Dermis blood vessel endothelial cell (primary cell): ENCODE measurements at places on chromosomes 7 and 10.
A peak's percentile ranks its signal among the peaks of the same experiment; 100 is the strongest.

DNA sequence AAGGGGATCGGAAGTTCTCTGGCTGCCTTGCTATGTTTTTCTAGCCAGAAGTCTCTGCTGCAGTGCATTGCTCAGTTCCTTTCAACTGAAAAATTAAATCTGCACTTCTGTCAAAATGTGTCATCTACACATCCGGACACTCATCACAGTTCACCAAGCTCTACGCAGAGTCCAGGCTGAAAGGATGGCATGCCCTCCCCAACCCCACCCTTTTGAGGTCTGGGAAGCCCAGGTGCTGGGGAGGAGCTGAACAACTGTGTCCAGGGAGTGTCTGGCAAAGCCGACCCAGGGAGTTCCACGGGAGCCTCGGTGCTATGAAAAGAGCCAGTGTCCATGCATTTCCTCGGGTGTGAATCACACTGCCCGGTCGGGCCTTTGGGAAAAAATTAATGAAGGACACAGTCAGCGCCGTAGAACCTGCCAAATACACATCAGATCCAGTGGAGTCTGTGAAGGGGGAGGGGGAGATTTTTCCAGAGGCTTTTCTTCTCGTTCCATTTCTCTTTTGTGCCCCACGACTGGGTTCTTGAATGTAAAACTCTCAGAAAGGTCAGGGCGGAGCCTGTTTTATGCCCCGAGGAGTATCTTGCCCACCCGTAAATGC, 757 bp upstream of the PALS2 start:
- DNase-seq: peak; percentile 55

DNA sequence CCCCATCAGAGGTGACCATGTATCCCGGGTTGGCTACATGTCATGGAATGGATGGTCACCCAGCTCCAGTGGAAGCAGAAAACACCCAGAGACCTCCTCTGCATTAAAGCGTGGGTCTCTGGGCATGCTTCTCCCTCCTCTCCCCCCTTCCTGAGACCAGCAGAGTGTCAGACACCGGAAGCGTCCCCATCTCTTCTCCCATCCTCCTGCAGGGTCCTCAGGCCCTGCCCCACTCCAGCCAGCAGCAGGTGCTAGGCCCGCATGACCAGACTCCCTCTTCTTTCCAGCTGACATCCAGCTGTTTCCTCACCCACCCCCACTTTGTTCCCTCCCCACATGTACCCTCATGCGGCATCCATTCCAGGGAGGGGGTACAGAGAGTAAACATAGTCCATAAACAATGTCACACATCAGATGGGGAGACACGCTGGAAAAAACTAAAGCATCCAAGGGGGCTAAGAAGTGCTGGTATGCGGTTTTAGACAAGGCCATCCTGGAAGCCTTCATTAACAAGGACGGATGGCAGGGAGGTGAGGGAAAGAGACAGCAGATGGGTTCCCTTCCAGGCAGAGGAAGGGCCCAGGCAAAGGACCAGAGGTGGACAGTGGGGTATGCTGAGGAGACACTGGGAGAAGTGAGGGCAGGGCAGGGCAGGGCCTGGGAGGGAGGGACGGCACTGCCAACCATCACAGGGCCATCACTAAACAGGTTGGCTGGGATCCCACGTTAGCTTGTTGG, 12.5 kb upstream of the SLC18A3 start:
- no peak for DNase-seq

GRCh38 chr10:96053985-96054384, 10.6 kb downstream of the CCNJ start:
- peak; percentile 84 for DNase-seq

DNA sequence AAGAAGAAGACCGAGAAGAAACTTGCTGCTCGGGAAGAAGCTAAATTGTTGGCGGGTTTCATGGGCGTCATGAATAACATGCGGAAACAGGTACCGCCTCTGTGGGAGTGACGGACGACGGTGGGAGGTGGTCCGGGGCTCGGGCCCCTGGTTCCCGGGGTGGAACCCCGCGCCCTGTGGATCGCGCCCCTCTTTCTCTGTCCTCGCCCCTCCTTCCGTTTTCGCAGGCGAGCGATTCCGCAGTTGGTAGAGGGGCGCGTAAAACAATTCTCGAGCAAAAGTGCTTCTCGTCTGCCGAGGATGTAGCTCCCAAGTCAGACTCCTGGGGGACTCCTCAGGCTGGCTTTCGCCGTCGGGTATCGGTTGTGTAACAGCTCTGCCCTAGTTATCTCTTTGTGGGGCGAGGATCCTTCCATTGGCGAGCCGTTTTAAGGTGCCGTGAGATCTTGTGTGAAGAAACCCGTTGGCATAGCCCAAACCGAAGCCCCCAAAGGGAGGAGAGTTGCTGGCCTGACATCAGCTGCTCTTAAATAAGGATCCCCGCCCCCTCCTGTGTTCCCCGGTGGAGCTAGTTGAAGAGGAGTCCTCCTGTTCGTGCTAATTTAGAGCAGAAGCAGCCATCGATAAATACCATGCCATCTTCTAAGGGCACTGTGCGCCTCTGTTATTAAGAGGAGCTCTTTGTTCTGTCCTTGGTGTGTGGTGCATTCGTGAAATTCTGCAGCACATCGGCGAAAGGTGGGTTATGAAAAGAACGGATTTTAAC, 655 bp downstream of the KLHL7 start:
- DNase-seq: peak; percentile 58

DNA sequence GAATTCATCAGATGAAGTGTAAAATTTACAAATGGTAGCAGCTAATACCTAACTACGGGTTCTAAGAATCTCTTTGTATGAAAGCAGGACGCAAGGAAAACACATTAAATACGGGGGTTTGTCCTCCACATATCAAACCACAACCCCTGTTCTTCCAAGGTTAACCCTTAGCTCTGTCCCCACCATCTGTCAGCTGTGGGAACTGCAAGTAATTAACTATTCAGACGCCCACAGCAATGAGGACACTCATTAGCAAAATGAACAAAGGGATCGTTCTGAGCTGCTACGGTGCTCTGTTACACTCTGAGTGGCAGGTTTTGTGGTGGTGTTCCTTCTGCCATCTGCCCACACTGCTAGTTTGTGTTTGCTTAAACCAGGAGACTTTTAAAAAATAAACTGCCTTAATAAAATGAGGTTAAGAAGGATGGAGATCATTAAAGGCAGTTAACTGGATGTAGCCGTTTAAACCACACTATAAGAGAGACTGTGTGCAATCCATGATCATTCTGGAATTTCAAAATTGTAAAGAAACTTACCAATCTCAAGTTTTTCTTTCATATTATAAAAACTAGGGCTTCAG, 51.4 kb downstream of the C10orf67 start:
- peak; percentile 63 for DNase-seq

DNA sequence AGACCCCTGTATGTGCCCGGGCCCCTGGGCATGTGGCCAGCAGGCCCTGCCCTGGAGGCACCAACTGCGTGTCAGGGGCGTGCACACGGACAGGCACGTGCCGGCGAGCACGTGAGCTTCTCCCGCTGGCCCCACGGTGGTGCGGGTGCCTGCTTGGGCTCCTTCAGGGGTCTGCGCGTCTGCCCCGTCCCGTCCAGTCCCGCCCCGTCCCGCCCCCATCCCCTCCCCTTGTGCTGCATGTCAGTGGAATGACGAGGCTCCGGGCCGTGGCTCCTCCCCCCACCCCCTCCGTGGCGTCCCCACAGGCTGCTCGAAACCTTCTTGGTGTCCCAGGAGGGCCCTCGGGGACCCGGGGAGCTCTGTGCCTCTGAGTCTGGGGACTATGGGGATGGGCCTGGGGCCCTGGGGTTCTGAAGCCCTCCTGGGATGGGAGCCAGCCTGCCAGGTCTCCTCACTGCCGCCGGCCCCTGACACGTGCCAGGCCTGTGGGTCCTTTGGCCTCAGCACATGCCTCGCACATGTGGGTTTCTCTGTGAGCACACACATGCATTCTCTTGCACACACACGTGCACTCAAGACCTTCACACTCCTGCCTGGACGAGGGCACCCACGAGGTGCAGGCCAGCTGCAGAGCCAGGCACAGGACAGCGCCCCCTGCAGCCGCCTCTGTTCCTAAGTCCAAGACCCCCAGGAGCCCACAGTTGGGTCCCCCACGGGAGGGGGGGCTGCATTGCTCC, 27.5 kb upstream of the AMZ1 start:
- DNase-seq: peak; percentile 43

DNA sequence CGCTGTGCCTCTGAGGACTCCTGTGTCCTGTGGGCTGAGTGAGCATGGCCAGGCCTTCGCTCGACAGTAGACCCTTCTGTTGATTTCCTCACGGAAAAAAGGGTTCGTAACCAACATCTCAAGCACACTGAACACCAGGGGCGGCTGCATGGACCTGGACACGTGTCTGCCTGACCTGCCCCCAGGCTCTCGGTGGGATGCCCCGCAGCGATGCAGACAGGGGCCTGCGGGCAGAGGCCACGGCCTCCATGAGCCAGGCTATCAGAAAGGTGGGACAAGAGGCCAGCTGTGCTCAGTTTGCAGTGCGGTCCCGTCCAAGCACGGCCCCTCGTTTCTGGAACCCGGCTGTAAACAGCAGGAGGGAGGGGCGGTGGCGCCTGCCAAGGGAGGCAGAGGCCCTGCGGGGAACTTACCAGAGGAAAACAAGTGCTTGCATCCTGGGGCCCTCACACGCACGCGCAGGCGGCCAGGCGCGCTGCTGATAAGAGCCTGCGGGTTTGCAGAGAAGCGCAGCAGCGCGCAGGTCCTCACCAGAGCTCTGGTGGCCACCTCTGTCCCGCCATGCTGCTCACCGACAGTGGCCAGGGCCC, 10.6 kb downstream of the GPR146 start:
- DNase-seq: peak; percentile 75

DNA sequence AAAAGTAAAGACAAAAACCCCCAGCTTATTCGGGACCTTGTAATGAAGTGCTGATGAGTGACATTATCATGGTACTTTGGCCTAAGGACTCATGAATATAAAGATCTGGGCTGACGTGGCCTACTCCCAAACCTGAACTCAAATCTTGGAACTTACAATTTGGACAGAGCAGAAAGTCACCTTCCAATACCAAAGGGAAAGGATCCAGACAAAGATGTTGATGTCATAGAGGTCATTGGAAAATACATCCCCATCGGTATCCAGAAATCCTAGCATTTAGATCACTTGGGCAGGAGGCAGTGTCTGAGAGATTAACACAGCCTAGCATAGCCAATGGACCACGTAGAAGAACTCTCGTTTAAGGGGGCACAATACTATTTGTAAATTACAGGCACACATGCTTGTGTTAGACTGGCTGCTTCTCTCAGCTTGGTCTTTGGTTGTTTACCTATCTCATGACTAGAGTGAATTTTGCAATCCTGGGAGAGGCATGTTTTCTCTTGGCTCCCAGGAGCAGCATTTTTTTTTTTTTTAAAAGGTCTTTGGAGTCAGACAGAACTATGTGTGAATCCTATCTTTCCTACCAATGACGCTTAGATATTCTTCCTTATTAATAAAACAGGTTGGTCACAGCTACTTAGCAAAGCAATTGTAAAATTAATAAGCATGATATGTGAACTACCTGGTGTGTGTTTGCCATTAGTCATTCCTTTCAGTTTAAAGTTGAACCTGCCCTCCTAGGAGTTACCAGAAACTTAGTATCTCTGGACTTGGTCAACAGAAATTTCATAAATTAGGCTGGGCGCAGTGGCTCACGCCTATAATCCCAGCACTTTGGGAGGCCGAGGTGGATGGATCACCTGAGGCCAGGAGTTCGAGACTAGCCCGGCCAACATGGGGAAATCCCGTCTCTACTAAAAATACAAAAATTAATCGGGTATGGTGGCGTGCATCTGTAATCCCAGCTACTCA, 27.8 kb upstream of the MRPS33 start:
- no peak for DNase-seq

DNA sequence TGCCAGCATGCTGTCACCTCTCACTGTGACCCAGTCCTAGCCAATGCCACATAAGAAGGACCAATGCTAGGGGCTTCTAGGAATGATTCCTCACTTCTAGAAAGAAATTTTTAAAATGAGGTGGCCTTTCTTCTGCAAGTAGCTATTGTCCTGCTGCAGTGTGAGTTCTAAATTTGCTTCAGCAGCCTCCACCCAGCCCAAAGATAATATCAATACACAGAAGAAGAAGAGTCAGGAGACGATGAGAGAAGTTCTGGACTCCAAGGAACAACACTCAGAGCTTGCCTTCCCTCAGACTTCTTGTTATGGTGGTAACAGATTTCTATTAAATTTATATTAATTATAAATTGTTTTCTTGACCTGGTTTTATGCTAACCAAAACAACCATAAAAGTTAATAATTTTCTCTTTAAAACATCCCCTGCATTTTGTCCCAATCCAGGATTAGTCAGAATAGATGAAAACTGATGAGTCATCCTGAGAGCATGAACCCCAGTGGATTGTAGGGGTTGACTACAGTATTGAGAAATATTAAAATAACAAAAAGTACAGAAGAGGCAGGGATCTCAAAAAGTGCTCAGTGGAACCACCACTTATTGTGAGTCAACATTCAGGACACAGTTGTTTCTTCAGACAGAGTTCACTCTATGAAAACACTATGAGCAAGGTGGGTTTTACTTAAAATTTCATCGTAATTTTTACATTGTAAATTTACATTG, 29.6 kb upstream of the AKR1C2 start:
- peak; percentile 2 for DNase-seq

DNA sequence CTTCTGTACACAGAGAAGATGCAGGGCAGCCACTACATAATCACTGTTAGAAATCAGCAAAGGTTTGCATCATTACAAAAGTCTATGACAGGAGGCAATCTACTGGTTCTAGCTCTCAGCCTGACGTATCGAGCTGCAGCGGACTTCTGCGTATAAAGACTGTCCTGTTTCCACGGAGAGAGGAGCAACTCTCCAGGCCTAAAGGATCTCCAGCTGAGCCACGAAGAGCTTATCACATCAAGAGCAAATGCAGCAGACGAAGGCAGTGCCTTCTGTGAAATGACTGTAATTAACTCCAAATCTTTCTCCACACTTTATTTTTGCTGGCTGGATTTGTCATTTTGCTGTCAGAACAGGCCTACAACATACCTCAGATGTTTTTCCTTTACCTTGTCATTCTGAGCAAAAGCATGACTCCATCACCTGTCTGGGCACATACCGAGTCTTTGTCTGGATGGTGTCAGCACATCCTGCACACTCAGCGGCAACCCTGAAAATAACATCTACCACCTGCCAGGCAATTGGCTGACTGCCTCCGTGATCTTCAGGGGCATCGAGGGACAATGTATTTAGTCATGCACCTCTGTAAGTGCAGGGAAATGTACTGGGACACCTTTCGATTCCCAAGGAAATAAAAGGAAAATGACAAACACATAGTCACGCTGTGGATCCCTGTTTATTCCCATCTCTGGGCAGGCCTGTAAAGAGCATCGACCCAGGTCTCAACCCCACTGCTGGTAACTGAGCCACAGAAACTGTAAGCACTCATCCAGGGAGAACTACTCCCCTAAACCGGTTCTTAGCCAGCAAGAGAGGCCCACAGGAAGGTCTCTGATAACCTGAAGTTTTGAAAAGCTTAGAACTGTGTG, 26.3 kb upstream of the SH3PXD2A start:
- no peak for DNase-seq

DNA sequence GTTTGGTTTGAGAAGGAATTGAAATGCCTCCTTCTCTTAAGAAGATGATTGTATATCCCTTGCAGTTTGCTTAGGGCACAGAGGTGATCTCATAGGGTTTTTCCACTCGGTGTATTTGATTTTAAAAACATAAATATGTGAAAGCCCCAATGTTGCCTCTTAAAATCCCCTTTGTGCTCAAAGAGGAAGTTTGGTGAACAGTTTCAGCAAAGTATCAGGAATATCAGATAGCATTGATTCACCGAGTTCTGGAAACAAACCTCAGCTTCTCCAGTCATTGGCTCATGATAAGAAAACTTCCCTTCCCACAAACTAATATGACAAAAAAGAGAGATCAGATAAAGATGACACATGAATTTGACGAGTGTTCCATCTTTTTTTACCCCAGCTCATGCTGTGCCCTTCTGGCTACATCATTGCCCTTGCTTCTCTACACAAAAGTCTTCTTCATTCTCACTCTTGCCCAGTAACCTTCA, 20.1 kb upstream of the SMNDC1 start:
- DNase-seq: peak; percentile 41

- no peak for DNase-seq
Measured at GRCh38 chr7:19470031-19470430, 238.8 kb downstream of the POLR1F start.
